ENCODE measurements at places on chromosomes 11 and 22.

DNA sequence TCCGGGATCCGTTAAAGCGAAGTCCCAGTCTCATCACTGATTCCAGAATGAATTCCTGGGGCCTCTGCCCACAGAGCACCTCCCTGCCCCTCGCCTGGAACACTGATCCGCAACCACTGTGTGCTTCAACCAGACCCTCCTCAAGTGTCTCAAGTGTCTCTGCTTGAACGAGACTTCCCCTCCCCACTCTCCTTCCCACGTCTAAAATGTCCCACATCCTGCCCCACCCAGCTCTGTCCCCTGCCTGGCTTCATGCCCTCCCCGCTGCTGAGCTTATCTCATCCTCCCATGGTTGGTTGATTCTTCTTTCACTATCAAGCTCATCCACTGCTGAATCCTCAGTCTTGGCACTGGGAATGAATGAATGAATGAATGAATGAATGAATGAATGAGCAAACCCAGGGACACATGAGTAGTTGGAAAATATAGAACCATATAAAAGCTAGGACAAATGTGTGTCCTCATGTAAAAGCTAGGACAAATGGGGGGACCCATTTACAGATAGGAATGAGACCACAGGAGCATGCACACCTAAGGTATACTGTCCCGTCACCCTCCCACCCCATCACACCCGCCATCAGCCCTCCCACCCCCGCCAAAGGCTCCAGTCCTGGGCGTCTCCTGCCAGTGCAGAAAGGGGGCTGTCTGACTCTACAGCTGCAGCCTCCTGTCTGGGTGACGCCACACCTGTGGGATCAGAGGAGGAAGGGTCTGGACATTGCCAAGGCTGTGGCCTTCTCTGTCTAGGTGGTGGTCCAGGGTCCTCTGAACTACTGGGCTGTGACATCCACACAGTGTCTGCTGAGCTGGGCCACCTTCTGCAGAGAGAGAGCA lies 71.4 kb upstream of the LINC01488 start:
- no peak for DNase-seq

GRCh38 chr11:65132238-65132987 lies 1.9 kb downstream of the SYVN1 start:
- DNase-seq: no peak

GRCh38 chr11:72798361-72798760 lies 4.5 kb upstream of the STARD10 start:
- DNase-seq: no peak

- DNase-seq: no peak
These were observed 106.6 kb upstream of the SLC22A12 start for GRCh38 chr11:64484191-64485022.

DNA sequence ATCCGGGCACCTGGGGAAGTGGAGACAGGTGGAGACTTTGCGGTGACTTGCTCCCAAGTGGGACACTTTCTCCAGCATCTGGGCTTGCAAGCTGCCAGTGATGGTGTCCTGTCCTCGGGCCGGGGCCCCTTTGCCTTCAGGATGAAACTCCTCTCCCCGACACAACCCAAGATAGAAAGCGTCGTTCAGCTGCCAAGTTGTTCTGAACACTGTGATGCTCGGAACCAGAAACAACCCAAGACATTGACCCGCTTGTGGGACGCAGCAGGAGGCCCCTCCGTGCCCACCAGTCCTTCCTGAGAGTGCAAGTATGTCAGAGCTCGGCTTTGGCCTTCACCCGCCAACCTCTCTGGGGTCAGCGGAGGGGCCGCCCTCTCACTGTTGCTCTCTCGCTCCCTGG lies 31.3 kb downstream of the LINC01488 start:
- DNase-seq: no peak

DNA sequence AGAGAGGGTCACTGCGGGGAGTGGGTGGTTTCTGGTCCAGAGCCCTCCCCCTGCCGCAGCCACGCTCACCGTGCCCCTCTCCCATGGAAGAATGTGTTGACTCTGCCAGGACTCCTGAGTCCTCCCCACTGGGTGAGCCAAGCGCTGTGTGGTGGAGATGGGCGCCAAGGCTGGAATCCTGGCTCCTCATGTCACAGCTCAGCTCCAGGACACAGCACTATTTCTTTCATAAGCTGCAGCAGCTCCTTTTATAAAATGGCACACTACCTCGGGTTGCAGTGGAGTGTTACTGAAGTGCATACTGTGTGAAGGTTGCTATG lies 83.9 kb downstream of the FEZ1 start:
- no peak for DNase-seq

DNA sequence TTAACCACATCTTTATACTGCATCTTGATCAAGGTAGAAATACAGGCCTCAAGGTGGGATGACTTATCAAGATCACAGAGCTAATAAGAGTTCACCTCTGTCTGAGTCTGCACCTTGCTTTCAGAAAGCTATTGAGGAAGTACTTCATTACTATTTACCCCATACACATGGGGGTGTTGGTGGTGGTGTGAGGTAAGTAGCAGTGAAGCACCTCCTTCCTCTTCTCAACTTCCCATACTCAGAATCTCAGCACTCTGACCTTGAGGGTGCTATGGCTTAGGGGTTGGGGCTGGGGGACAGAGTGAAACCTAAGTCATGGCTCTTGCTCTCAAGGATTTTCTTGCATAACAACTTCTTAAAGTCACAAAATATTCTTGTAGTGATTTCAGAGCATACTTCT lies 56.9 kb downstream of the ME3 start:
- no peak for DNase-seq
